Fibroblast of skin of right quadriceps (primary cell): ENCODE measurements at places on chromosomes 5 and 9.
A peak's percentile ranks its signal among the peaks of the same experiment; 100 is the strongest.

DNA sequence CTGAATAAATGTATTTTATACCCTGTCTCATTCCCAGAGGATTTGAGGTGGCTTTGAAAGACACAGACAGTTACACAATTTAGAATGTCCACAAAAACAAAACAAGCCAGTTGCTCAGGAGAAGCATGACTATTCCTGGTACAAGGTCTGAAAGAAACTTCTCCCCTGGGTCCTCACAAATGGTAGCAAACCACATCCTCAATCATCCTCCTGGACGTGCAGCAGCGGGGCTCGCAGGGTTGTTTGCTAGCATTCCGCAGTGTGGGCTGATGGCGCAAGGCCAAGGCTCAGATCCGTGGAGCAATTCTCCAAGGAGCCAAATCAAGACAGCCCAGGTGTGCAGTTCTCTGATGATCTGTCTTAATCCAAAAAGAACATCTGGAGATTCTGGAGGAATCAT lies 210.3 kb downstream of the ACTL7B start:
- peak; percentile 90 for DNase-seq

- no peak for DNase-seq
These were observed 603.7 kb downstream of the BNC2 start for GRCh38 chr9:16266648-16267276.

DNA sequence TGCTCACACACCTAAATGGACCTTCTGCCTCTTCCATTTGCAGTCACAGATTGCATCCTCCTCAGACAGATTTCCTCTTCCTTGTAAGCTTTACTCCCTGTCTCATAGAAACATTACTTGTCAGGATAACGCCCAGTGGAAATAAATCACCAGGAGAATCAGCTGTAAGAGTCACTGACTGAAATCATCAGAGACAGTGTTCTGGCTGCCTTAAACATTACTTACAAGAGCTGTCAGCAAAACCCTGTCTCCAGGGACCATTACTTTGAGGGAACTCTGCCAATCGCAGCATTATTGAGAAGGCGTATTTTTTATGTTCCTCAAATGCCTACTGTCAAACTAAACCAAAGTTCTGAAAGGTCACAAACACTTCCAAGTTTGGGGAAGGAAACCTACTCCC lies 5.9 kb downstream of the DPYSL3 start:
- DNase-seq: peak; percentile 92

- no peak for DNase-seq
These were observed 3.5 kb upstream of the LRRC14B start for GRCh38 chr5:187617-188451.

GRCh38 chr5:14902826-14903560 lies 31.4 kb upstream of the ANKH start:
- no peak for DNase-seq

GRCh38 chr5:122743261-122743660 lies 31.6 kb upstream of the SNX2 start:
- DNase-seq: no peak

DNA sequence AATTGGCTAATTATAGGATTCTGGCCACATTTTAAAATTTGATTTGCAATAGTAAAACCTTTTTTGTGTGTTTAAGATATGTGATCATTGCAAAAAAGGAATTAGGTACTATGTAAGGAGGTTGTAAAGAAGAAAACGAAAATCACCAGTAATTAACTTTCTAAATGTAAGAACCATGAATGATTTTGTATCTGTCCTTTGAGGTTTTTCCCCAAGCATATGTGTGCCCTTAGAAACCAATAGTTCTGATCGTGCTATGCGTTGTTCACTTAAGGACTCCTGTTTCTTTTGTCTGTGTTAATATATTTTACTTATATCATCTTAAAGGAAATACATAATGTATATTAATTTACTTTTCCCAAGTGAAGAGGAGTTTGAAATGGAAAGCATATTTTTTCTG lies 410.2 kb downstream of the PSAT1 start:
- no peak for DNase-seq
